ENCODE measurements at places on chromosomes 1 and 21.

DNA sequence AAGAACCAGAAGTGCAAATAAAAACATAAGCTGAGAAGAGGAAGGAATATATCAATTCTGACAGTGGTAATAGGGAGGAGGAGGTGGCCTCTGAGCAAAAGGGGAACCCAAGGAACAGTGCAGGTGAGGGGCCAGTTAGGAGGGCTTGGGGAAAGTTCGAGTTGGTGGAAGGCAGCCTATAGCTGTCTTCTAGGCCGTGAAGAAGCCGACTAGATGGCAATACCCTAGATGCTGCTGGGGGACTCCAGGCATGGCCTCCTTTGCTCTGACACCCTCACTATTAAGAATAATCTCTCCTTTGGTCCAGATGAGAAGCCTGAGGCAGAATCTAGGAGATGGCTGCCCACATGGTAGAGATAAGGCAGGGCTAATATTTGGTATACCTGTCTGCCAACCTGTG is 351.1 kb upstream of the PLXNA2 start:
- no peak for DNase-seq

DNA sequence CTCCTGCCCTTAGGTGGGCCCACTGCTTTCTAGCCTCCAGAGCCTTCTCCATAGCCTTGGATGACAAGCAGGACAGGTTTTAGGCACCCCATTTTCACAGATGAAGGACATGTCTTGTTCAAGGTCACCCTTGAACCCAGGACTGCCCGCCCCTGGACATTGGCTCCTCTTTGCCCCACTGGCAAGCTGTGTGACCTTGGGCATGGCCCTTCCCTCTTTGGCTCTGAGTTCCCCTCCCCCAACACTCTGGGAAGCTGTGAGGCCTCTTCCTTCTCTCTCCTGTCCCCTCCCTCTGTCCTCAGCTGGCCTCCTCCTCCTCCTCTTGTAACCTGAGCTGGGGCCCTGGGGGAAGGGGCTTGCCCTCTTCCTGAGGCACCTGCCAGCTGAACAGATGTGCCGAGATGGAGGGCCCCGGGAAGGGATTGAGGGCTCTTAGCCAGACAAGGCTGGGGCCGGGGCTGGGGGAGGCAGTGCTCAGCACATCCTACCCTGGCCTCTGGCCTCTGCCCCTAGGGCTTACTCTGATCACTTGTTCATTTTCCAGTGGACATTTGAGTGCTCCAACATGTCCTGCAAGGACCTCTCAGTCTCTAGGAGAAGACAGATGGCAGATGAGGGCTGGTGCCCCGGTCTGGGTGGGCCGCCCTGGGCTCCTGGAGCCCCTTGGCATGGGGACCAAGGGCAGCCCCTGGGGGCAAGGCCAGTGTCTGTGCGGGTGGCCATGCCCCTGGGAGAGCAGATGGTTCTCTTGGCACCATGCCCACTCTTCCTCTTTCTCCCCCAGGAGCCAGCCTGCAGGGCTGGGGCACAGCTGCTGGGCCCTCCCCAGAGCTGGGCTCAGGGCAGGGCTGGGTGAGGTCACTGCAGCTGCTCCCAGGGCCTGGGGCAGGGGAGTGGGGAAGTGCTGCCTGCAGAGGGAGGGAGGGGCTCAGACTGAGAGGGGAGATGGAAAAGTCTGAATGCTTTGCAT is 10.7 kb downstream of the FOXO6 start:
- DNase-seq, result peak; percentile 14

DNA sequence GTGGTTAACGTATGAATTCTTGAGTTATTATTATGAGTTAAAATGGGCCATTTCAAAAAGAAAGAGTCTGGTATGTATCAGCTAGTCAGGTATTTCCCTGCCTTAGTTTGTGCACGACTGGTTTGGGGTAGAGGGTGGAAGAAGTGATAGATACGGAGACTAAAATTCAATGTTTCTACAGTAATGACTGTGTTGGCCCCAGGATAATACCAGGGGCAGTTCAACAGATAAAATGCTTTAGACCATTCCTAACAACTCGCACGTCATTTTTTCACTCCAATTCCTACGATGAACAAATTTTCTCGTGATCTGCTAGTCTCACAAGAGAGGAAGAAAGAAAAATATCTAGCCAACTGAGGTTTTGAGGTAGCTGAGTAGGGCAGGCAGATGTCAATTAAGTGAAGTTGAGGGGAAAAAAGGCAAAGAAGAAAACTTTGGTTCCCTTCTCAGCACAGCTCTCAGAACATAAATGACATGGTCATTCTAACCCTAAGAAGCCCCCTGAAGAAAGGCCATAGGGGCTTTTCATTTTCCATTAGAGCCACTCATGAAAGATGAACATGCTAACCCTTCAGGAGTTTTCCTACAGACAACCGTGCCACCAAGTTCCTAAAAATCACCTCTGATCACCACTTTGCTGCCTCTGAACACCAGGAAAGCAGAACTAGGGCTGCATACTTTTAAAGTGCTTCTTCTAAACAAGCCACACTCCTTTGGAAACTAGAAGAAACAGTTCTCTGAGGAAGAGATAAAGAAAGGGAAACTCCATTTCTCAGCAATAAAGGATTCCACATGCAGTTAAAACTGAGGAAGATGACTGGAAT is 5.6 kb downstream of the MCOLN2 start:
- DNase-seq, result no peak

DNA sequence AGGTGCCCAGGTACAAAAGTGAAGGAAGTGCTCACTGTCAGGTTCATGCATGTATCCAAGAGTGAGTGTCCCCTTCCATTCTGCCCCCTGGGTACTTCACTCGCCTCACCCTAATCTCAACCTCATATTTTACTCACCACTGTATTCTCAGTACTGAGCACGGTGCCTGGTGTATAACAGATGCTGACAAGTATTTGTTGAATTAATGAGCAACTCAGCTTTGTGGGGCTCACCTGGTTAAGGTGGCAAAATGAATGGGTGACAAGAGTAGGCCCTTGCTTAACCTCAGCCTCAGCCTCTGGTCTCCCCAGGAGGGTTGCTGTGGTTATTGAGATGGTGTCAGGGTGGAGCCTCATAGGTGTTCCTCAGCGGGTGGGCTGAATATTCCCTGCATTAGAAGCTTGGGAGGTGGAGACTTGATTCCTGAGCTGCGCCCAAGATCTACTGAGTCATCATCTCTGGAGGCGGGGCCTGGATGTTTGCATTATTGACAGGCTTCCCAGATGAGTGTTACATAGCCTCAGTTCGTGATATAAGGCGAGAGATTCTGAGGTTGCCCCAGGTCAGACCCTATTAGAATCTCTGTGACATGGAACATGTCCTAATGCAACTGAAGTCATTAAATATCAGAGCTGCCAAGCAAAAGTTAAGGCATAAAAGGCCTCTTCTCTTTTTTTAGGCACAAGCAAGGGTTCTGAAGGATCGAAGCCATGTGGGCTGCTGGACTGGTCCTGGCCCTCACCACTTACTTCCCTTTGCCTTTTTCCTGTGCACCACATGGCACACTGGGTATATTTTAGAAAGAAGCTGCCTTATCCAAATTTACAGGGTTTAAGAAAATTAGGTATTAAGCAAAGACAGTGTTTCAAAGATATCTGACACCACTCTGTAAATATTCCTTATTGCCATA is 39.2 kb downstream of the SYT6 start:
- DNase-seq, result no peak

GRCh38 chr1:106254748-106255147 is 801.7 kb upstream of the PRMT6 start:
- DNase-seq, result no peak

- DNase-seq, result no peak
Observed at GRCh38 chr21:15445327-15445726, 284.5 kb upstream of the USP25 start.

DNA sequence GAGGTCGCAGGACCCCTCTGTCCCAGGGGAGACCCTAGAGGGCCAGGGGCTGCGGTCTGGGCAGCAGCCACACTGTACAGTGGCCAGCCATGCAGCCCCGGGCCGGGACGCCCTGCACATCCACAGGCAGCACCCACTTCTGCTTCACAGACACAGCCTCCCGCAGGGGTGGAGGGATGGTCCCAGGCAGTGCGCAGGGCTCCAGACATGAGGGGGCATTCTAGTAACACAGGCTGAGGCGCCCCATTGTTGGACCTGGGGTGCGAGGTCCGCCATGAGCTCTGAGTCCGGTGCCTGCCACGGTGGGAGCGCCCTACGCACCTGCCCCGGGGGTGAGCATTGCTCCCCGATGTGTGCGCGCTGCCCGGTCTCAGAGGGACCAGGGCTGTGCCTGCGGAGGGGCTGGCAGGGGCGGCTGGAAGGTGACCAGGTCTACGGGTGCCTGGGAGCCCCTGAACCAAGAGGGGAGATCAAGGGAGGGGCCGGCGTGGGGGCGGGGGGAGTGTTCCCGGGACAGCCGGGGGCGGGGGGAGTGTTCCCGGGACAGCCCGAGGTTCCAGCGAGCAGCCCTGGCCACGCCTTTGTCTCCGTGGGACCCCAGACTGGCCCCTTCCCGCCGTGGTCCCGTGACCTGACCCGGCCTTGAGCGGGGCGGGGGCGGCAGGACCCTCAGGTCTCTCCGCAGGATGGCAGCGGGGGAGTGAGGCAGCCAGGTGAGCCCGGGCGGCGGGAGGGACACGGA is 4.5 kb downstream of the MMEL1 start:
- DNase-seq, result no peak

DNA sequence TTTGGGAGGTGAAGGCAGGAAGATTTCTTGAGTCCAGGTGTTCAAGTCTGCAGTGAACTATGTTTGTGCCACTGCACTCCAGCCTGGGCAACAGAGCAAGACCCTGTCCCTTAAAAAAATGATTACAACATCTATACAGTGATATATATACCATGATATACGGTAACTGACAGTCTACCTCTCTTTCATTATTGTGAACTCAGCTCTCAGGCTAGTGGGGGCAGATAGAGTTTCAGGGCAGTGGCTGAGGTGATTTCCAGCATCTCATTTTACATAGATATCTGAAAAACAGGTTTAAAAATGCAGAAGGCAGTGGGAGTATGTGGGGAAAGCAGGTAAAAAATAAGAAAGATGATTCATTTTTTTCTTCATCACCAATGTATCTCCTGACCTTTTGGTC is 8.1 kb upstream of the NTNG1 start:
- DNase-seq, result no peak

DNA sequence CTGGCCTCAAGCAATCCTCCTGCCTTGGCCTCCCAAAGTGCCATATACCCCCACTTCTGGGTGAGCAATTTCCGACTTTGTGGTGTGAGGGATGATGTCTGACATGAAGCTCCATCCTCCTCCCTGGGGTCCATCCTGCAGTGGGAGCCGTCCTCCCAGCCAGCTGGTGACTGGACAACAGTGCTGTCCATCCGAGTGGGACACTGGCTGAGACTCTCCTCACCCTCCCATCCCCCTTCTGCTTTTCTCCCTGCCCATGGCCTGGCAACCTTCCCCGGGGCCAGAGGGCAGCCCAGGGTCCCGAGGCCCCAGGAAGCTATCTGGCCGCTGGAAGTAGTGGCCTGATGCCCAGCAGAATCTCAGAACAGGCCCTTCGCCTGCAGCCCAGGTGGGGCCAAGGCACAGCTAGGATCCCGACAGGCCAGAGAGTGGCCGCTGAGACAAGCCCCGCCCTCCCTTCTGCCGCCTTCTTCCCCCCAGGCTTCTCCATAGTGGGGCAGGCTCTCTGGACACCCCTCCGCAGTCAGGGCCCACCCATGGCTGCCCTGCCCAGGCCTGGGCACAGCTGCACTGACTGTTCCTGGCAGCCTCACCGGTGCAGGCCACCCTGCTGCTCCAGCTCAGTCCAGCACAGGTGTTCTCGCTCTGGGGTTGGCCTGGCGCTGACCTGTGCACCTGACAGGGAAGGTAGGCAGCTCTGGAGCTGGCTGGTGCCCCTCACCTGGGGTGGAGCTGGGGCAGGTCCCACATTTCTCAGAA is 8.4 kb upstream of the FAAP20 start:
- no peak for DNase-seq

GRCh38 chr1:235950318-235950717 is 83.6 kb upstream of the LYST start:
- DNase-seq, result no peak

- DNase-seq, result no peak
Observed at GRCh38 chr1:50264590-50264989, 155.9 kb downstream of the ELAVL4 start.

DNA sequence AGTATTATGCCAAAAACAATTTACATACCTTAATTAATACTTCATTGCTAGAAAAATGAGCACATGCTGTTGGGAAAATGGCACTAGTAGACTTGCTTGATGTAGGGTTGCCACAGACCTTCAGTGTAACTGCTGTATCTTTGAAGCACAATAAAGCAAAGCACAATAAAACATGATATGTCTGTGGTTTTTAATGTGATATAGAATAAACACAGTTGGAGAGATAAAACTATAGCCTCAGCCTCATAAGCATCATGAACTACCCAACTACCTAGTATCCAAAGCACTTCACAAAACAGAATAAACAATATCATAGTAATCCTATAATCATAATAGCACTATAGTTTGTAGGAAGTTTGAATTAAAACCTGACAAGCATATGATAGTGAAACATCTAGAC is 143.5 kb downstream of the SYT14 start:
- DNase-seq, result no peak

GRCh38 chr1:60956520-60956919 is 125.8 kb upstream of the NFIA start:
- no peak for DNase-seq

DNA sequence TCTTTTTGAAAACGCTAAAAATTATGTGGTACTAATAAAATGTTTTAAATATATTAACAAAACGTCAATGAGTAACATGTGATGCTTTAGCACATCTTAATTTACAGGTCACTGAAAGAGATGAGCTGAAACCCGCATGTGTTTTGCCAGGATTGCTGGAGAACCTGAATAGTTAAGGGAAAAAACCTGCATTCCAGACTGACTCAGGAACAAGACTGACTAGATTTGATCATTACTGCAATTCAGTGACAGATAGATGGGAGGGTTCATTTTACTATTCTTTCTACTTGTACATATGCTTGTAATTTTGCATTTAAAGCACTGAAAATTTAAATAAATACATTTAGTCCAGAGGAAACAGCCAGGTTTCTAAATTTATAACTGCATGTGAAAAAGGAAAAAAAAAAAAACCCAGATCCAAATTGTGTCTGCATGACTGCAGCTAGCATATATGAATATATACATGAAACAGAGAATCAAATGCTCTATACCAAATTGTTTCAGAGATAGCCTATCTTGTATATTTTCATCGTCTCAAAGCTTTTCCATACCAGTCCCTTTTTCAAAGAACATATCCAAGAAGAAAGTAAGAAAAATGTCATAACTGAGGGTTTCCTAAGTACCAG is 71.7 kb downstream of the APP start:
- no peak for DNase-seq

DNA sequence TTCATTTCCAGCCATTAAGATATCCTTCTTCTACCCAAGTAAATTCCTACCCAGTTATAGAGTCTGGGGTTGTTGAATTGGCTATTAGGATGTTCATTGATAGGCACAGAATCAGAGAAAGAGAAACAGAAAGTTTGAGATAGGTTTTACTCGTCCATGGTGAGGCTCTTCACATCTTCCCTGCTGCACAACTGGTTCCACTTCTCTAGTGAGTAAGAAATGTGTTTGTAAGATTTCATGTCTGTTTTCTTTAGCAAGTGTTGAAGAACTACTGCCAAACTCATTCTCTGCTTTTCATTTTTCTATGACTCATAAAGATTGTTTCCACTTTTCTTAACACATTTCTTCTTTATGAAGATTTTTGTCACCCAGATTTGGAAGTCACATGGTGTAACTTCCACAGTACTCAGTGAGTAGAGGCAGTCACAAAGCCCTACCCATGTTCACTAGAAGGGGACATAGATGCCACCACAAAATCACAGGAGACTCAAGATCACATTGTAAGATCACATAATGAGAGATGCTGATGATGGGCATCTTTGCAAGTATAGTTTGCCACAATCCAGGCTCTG is 152.3 kb downstream of the SNX7 start:
- DNase-seq, result no peak
